ENCODE measurements at places on chromosomes 16 and 17.
A peak's percentile ranks its signal among the peaks of the same experiment; 100 is the strongest.

GRCh38 chr17:14261406-14261805 is 24.7 kb upstream of the CDRT15 start:
- no peak for DNase-seq

DNA sequence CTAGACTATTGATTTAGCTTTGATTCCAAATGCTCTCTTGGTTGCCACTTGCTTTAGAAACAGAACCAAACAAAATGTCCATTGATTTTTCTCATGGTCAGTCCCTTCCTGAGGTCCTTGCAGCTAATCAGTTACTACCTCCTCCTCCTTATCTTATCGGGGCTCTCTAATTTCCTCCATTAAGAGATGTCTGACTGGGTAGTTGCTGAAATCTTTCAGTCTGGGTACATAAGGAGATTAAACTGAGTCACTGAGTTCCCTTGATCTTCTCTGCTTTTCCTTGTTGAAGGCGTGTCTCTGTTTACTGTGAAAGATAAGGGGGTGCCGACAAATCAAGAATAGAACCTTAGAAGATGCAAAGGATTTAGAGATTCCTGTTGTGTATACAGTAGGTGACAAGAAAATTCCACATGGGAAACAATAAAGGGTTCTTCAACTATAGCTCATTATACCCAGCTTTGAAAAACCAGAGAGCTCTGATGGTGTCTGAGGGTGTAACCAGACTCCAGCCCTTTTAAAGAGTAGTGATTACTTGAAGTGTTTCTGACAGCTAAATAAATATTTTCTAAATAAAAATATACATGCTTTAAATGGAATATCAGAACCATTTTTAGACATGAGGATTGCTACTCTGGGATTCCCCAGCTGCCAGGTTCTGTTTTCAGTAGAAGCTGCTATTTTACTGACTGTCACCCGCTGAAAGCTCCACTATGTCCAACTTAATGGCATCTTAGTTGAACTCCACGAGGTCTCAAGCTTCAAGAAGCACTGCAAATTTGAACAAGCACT is 791.3 kb upstream of the SOX9 start:
- DNase-seq, result no peak

- DNase-seq, result no peak
Observed at GRCh38 chr16:54193665-54194333, 92.8 kb downstream of the IRX3 start.

DNA sequence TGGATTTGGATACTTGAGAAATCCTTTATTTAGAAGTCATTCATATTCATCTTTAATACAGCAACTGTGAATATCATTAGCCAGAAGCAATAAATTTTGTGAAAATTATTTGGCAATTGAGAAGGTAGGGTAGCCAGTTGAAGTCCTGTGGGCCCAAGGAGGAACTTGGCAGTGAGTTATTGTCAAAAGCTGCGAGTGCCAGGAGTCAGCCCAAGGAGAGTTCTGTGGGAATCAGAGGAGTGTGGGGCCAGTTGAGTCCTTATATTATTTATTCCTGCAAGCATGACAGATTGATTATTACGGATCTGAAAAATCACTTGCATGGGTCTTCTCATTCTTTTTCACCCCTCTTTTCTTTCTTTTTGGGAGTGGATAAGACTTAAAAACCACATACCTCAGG is 38.3 kb downstream of the PRKCA start:
- no peak for DNase-seq

DNA sequence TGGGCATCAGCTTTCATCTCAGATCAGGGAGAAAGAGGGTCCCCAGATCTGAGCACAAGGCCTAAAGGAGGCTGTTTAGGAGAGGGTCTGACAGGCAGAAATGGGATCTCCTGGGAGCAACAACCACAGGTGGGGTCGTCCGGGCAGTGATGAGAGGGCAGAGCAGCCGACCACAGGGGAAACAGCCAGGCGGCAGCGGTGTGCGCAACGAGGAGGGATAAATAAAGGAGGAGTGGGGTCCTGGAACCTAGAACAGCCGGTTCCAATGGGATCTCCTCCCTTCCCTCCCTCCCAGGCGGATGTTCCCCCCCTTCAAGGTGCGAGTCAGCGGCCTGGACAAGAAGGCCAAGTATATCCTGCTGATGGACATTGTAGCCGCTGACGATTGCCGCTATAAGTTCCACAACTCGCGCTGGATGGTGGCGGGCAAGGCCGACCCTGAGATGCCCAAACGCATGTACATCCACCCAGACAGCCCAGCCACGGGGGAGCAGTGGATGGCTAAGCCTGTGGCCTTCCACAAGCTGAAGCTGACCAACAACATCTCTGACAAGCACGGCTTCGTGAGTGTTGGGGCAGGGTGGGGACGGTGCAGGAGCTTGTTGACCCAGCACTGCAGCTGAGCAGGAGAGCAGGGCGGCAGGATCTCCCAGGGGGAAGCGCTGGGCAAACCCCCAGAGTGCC is 1.9 kb downstream of the TBX2 start:
- no peak for DNase-seq

GRCh38 chr16:63496282-63496681 is 1460.0 kb upstream of the CDH8 start:
- DNase-seq, result no peak

DNA sequence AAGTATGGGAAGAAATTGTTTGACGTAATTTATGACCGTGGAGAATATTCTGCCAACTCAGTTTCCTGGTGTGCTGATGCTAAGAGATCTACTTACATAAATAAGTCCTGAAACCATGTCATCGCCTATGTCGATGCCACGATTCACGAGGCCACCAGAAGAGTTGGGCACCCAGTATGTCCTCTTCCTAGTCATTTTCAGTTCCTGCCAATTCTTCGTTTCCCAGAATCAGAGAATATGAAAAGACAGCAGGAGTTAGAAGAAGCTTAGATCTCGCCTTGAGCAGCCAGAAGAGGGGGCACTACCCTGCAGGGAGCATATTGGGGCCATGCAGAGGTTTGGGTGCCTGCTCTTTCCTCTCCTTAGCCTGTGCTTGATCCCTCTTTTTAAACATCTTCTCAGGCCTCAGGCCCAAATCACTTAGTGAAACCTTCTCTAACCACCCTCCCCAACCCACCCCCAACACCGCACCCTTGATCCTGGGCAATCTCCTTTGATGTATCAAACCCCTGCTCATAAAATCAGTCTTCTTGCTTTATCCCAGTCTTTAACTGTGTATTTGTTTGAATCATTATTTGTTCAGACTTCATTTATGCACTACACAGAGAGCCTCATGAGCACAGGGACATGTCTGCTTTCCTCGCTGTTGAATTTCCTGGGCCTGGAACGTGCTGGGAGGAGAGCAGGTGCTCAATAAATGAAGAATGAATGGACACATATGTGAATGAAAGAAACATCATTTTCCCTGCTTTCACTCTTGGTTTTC is 12.2 kb upstream of the LONP2 start:
- peak; percentile 16 for DNase-seq

DNA sequence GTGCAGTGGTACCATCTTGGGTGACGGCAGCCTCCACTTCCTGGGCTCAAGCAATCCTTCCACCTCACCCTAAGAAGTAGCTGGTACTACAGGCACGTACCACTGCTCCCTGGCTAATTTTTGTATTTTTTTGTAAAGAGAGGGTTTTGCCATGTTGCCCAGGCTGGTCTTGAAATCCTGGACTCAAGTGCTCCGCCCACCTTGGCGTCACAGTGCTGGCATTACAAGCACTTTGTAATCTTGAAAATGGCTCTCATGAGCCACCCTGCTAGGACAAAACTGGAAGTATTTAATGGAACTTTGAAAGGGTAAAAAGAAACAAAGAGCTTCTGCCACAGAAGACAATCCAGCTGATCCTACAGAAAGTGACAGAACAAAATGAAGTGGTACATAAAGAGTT is 9.2 kb downstream of the SUMO2 start:
- DNase-seq, result no peak

DNA sequence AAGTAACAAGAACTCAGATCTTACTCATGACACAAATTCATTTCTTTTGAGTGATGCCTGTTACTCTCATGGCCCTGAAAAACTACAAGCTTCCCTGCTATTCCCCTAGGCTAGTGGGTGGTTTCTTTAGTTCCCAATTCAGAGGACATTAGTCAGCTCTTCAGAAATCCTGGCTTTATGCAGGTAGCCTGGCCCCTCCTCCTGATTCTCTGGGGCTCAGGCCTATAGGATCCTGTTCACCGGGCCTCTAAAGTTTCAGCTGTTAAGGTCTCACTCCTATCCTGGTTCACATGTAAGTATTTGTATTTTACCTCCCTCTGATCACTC is 87.3 kb upstream of the IRX5 start:
- DNase-seq, result no peak

- peak; percentile 31 for DNase-seq
Observed at GRCh38 chr17:36705874-36706731, 104.7 kb downstream of the MRM1 start.

DNA sequence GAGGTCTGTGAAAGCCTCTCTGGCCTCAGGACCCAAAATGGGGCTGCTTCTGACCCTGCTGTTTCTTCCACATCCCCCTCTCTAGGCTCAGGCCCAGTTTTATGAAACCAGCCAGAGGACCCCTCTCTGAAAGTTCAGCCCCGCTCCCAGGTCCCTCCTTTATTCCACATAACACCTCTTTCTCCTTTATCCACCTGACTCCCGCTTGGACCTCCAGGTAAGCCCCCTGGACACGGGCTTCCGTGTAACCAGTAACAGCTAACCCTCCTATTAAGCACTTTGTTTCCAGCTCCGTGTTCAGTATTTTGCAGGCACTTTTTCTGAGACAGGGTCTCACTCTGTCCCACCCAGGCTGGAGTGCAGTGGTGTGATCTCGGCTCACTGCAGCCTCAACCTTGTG is 37.4 kb downstream of the PSME3IP1 start:
- DNase-seq, result no peak

- no peak for DNase-seq
Observed at GRCh38 chr17:14942526-14943190, 322.5 kb downstream of the PMP22 start.

DNA sequence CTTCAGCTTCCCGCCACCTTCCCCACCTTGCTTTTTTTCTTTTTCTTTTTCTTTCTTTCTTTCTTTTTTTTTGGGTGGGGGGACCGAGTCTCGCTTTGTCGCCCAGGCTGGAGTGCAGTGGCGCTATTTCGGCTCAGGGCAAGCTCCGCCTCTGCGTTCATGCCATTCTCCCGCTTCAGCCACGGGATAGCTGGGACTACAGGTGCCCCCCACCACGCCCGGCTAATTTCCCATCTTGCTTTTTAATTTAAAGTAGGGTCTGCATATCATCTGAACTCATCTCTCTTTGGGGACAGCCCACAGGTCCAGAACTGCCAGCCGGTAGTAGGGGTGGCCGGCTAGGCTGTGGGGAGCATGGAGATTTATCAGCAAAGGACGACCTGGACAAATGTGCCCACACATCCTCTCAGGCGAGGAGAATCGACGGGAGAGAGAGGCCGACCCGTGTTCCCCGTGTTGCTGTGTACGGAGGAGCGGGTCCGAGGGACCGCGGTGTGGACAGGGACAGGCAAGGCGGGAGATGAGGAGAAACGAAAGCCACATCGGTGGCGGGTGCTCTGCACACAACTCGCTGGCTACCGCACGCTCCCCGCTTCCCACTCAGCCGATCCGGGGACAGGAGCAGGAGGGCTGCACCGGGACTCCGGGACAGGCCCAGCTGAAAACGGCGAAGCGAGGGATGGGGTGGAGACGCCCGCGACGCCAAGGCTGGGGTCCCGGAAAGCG is 2.4 kb downstream of the MT1M start:
- DNase-seq, result no peak

GRCh38 chr16:11219178-11219577 is 36.8 kb downstream of the SOCS1 start:
- no peak for DNase-seq
